NCI-H2081 (cell line): ENCODE measurements at places on chromosomes 7 and 10.

GRCh38 chr7:27883696-27884095, 143.7 kb downstream of the TAX1BP1 start:
- no peak for DNase-seq

- DNase-seq = no peak
Measured at GRCh38 chr10:72550239-72550638, 75.6 kb downstream of the MICU1 start.

GRCh38 chr7:25759286-25759685, 392.7 kb upstream of the NFE2L3 start:
- DNase-seq = no peak

- no peak for DNase-seq
Measured at GRCh38 chr7:129702761-129703338, 91.3 kb downstream of the NRF1 start.

DNA sequence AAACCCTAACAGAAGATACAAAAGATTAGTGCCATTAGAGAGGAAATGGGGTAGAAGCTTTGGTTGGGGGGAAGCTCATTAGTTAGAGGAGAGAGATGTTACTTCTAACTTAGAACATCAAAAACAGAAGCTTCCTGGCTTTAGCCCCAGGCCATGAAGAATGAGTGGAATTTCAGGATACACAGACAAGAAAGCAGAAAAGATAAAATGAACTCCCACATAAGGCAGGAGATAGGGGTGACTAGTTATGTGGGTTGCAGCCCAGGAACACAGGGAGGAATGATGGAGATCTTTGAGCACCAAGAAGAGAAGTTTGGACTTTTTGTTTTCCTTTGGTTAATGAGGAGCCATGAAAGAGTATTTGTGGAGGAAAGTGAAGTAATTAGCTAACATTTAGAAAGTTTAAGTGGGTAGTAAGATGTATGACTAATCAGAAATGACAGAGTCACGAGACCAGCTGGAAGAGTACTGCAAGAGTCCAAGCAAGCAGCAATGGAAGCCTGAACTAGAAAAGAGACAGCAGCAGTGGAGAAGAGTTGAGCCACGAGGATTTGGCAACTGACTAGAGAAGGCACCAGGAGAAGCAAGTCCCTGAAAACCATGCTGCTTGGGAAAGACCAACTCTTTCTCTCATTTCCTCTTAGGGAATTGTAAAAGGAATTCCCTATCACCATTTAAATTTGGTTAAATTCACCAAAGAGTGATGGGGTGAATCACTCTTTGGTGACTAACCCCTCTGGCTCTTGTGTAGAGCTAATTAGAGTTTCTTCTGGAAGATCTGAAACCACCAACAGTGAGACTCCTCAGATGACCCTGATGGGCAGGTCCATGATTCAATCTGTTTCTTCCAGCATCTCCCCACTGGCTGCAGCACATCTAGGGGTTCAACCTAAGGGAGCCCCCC, 131.9 kb downstream of the KCNMA1 start:
- DNase-seq = no peak

GRCh38 chr7:816751-817671, 15.3 kb upstream of the SUN1 start:
- DNase-seq = peak; percentile 37

GRCh38 chr10:102779680-102780526, 36.2 kb downstream of the WBP1L start:
- no peak for DNase-seq

- DNase-seq = no peak
Measured at GRCh38 chr7:148241700-148242293, 348.8 kb upstream of the C7orf33 start.

DNA sequence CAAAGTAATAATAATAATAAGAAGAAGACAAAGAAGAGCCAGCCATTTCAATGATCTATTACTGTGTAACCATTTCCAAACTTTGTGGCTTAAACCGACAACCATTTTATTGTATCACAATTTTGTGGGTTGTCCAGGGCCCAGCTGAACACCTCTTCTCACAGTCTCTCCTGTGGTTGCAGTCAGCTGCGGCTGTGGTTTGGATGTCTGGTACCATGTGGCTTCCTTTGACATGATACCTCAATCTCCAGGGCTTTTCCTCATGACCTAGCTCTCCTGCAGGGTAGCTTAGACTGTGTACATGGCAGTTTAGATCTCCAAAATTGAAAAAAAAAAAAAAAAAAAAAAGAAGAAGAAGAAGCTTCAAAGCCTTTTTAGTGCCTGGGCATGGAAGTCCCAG, 72.6 kb upstream of the NFKB2 start:
- no peak for DNase-seq

- DNase-seq = no peak
Measured at GRCh38 chr7:149823191-149823630, 15.0 kb upstream of the ZNF862 start.

DNA sequence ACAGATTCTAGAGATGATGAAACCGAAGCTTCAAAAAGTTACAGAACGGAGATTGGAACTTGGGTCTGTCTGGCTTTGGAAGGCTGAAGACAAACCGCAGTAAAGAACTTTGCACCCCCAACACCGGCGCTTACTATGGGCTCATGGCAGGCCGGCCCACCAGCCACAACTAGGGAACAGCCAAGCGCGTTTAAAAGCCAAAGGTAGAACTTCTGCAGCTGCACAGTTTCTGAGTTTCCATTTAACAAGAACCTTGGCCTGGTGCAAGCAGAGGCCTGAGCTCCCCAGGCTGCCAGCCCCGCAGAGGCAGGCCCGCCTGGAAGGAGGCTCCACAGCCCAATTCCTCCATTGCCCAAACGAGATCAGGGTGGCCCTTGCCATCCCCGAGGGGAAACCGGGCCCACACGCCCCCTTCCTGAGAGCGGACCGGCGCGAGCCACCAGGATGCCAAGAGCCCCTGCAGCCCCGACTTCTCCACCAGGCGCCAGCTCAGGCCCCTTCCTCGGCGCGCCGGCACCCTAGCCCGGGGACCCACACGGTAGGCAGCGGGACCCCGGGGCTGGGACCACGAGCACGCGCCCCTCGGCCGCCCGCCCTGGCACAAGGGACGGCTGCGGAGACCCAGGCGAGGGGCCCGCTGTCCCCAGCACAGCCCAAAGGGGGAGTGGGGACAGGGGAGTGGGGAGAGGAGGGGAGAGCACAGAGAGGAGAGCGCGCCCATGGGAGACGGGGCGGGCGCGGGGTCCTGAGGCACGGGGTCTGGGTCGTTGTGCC, 566 bp downstream of the MAD1L1 start:
- no peak for DNase-seq

DNA sequence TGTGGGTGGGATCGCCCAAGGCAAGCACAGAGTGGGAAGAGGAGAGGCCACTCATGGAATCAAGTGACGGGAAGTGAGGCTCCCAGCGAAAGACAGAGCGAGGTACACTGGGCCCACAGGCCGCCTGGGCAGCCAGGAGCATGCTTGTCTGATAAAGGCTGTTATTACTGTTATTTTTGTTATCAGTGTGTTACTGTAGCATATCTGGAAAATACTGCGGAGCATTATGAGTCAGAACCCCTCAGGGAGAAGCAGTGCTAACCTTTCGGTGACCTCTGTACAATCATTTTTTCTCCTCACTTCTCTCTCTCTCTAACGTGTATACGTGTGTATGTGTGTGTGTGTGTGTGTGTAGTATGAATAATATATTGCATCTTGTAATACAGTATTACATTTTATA, 3.8 kb upstream of the TCERG1L start:
- DNase-seq = no peak

DNA sequence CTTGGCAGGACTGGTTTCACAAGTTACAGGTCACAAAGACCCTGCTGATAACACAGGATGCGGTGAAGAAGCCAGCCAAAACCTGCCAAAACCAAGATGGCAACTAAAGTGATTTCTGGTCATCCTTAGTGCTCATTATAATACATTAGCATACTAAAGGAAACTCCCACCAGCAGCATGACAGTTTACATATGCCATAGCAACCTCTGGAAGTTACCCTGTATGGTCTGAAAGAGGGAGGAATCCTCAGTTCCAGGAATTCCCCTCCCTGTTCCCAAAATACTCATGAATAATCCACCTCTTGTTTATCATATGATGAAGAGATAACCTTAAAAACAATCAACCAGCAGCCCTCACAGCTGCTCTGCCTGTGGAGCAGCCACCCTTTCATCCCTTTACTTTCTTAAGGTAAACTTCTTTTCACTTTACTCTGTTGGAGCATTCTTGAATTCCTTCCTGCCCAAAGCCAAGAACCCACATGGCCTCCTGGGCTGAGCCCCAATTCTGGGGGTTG, 21.9 kb downstream of the DPY19L1 start:
- no peak for DNase-seq

DNA sequence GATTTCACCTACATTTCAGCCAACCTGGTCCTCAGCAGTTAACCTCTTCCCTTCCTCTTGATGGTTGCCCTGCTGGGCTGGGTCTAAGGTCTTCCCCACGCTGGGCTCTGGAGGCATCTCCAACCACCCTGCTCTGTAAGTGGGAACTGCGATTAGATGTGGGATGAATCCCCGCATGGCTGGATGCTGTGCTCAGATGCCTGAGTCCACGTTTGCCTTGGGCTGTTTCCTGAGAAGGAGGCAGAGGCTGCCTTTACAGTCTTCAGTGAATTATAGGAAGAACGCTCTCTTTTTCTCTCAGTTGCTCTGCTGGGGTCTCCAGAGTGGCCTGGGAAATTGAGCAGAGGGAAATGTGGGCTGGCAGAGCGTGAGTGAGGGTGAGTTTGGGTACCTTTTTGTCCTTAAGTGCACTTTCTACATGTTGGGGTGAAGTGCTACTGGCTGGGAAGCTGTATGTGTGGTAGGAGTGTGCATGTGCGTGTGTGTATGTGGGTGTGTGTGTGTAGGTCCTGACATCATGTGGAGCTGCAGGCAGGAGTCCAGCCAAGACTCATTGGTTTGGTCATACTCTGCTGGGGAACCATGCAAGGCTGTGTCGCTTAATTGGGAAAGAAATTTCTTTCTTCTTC, 1.5 kb downstream of the GIMAP8 start:
- no peak for DNase-seq
